ENCODE measurements at places on chromosomes 1 and 21.

- DNase-seq, result no peak
Observed at GRCh38 chr1:33221385-33221758, 34.9 kb upstream of the ZNF362 start.

DNA sequence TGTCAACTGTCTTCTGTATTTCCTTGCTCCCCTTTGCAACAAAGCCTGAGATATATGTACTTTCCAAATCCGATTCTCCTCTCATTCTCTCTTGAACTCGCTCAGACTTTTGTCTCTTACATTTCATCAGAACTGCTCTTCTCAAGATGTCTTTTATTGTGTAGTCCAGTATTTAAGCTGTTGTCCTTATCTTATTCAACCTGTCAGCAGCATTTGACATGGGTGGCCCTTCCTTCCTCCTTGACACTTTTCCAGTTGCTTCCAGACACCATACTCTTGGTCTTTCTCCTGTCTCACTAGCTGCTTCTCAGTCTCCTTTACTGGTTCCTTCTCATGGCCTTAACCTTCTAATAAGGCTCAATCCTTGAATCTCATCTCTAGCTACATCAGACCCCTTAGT is 47.0 kb downstream of the TSNAX start:
- DNase-seq, result no peak

- no peak for DNase-seq
Observed at GRCh38 chr1:152182431-152182830, 23.4 kb upstream of the RPTN start.

DNA sequence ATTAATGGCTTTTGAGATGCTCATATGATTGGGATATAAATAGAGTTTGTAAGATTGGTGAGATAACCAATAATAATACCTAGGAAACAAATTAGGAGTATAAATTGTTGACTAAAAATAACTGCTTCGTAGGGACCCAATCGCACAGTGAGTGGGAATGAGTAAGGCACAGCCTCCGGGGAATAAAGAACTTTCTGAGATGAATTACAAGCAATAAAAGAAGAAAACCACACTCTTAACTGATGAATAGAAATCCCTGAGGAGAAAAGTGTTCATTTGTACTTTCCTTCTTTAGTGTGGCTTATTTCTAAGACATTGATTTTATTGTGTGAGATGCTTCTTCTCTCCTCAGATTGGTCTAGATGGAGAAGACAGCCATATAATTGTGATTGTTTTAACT is 443.4 kb upstream of the PRMT6 start:
- no peak for DNase-seq

DNA sequence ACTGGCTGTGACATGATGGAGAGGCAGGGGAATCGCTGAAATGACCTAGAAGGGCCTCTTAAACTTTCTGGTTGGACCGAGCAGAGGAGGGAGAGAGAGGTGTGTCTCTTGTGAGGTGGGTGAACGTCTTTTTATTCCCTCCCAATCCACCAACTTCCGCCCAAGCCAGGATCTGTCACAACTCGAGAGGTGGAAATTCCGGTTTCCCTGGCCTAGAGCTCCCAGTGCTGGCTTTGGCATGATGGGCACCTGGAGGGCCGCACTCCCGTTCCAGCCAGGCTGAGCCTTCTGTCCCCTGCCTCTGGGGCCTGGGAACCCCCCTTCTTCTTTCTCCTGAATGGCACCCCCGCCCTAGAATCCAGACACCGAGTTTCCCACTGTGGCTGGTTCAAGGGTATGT is at the start of gene SEMA4A:
SEMA4A (plus strand) TSS at position 224 of the 400 bp plus-strand sequence. CDS start 994 bp downstream, outside the sequence.
- DNase-seq, result no peak

DNA sequence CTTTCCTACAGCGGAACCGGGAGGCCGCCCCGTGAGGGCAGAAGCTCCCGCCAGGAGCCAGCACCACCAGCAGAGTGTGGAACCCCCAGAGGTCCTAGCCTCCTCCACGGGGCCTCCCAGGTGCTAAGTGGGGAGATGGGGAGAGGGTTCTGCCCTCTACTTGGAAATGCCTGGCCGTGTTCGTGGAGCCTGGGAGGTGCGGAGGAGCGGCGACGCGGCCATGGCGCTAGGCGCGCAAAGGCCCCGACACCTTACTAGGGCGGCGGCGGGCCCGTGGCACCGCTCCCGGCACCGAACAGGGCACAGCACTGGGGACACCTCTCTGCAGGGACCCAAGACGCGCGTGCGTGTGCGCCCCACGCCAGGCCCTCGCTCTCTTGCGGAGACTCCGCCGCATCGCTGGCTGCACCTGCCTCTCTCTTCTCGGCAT is 1.3 kb upstream of the CACNA1E start:
- DNase-seq, result no peak

DNA sequence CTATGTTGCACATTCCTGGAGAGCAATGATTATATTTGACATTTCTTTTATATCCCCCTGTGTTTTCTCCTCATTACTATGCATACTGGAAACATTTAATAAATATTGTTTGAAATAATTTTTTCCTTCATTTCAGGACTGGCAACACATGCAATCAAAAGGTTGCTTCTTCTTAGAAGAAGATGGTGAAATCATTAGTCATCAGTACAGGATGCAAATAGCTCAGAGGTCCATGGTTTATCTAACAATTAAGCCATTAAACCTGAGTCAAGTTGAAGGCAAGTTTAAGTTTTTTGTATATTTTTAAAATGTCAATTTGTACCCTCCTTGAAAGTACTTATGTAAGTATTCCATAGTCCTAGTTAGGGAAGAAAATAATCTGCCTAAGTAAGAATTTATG is 22.5 kb downstream of the EFCAB7 start:
- DNase-seq, result no peak

DNA sequence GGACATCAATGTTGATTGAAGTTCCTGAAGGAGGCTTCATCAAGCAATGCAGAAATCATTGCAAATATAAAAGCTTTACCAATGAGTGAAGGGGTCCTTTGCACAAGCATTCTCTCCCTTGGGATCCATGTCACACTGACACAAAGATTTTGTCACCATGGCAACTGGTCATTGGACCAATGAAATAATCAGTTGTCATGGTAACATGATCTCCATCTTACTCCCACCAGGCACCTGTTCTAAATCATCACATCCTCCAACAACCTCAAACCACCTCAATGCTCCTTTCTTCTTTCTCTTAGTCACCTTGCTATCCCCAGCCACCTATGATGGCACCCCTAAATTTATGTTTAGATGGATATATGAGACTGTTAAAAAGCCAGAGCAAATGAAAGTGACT is 13.5 kb upstream of the FOXJ3 start:
- no peak for DNase-seq

GRCh38 chr1:110953031-110953430 is 10.7 kb downstream of the LRIF1 start:
- no peak for DNase-seq

DNA sequence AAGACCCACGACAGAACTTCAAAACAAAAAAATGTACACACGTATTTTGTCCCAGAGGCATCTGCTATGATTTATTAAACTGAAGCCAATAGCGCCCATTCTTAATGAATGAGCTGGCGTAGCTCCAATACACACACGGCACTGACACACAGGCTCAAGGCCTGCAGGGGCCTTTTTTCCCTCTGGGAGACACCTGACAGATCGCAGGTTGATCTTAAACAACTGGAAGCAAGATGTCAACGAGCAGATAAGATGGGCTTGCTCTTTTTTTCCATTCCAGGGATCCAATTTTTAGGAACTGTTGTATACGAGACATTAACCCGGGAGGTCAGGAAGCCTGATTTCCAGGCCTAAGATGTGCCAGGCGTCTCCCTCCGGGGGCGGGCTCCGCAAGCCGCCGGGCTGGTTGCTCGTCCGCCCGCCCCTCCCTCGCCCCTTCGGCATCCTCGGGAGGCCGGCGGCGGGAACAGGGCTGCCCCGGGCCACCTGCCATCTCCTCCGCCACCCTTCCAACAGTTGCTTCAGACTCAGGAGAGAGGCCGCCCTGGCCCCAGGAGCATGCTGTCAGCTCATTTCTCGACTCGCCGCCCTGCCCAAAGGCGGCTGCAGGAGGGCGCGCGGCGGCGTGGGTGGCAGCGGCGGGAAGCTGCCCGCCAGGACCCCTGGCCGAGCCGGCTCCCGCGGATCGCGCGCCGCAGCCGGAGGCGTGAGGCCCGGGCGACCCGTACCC is 735 bp downstream of the TTC13 start:
- no peak for DNase-seq

GRCh38 chr21:9738527-9738926 is 782.9 kb upstream of the TPTE start:
- no peak for DNase-seq

- DNase-seq, result no peak
Observed at GRCh38 chr1:171583591-171584201, 38.3 kb upstream of the MYOCOS start.

DNA sequence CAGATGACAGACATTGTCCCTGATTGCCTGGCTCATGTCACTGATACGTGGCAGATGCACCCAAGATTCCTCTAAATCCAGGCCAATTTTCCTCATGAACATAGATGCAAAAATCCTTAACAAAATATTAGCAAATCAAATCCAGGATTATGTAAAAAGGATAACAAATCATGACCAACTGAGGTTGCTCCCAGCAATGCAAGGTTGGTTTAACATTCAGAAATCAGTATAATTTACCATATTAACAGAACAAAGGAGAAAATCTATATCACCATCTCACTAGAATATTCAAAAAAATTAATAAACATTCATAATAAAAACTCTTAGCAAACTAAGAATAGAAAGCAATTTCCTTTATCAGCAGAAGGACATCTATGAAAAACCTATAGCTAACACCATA is 39.7 kb downstream of the FAF1 start:
- DNase-seq, result no peak

GRCh38 chr1:85102479-85102878 is 54.2 kb upstream of the MCOLN3 start:
- DNase-seq, result no peak

DNA sequence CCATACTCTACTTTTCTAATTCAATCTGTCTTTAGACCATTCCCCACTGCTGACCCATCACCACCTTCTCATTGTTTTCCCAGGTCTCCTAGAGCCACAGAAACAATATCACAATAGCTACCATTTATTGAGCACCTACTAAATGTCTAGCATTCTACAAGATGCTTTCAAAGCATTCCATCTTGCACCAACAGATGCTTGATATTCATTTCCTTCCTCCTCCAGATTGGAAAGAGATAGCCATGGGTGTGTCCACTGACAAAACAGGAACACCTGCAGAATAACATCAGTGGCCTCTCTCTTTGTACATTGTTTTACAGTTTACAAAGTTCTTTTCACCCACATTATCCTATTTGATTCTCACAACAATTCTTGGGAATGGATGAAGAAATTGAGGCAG is 2.2 kb downstream of the RAB3B start:
- DNase-seq, result no peak

DNA sequence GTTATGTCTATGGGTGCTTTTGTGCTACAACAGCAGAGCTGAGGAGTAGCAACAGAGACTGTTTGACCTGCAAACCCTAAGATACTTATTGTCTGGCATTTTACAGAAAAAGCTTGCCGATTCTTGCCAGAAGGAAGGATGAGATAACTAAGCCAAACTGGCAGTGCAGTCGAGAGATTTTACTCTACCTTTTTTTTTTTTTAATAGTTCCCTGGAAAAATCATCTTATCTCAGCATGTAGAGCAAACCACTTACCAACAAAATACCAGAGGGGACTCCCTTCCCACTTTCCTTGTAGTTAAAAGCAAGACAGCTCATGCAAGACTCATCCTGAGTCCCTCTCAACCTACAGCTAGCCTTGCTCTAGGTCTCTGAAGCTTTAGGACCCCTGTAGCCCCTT is 132.9 kb downstream of the SYT2 start:
- no peak for DNase-seq

DNA sequence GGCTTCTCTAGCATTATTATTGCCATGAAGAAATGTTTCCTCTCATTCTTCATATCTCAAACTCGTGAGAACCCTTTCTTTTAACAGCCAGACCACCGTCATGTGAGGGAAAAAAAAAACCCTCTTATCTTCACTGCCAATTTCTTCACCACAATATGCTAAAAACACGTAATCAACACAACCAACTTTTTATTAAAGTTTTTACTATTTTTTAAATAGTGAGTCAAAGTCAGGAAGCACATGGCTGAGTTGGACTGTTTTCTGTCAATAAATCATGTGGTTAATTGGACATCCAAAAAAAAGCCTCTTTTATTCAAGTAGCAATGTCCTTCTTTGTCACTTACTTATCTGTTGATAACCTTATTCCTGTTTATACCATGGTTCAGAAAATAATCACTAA is 55.9 kb upstream of the SAMD13 start:
- no peak for DNase-seq

DNA sequence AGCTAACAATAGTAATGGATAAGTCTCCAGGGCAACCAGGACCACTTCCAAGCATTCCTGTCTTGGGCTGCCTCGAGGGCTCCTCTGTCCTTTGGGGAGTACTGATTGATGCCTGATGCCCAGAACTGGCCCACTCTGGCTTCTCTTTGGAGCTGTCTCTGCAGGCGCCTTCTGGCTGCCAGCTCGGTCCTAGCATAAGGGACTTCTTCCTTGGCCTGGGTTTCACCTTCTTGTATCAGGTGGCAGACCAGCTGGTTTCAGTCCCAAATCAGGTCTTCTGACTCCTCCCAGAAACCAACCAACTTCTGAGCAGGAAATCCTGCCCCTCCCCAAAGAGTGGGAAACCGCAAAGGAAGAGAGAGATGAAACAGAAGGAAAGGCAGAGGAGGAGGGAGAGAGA is 10.6 kb downstream of the G0S2 start:
- no peak for DNase-seq

- DNase-seq, result no peak
Observed at GRCh38 chr1:38050397-38051078, 3.9 kb upstream of the POU3F1 start.

- no peak for DNase-seq
Observed at GRCh38 chr1:170578359-170578758, 46.4 kb downstream of the GORAB start.

DNA sequence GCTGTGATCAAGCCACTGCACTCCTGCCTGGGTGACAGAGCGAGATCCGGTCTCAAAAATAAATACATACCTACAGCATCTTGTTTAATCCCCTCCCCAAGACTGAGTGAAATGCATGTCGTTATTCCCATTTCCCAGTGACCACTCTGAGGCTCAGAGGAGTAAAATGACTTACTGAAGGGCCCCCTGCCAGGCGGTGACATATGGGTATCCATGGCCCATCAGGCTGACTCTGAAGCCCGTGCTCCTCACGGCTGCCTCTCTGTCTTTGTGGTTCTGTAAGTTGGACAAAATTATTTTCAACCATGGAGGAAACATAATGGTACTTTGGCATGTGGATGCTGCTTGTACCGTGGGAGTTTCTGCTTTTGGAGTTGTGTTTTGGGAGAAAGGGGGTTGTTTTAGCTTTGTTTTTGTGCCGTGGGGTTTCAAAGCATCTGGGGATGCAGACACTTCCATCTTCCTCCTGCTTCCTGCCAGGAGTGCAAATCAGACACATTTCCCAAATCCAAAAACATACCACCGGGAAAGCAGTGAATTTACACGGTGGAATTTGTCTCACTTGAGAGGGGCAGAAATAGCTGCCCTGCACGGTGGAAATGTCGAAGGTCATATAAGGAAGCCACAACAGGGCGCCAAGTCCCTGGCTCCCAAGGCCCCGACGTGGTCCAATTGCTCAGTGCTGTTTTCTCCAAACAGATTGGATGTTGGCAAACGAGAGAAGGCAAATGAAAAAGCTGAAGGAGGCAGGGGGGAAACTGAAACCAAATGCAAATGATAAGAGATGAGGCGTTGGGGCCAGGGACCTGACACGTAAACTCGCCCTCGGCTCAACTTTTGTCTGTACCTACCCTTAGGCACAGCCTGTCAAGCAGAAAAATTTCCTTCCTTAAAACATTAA is 17.1 kb upstream of the PINK1 start:
- DNase-seq, result no peak

- no peak for DNase-seq
Observed at GRCh38 chr1:197782722-197783360, 7.6 kb upstream of the DENND1B start.

Data from amniotic stem cell (primary cell).